ENCODE measurements at places on chromosomes 2 and 18.

GRCh38 chr18:5237083-5237722, 40.1 kb upstream of the AKAIN1 start:
- no peak for DNase-seq

DNA sequence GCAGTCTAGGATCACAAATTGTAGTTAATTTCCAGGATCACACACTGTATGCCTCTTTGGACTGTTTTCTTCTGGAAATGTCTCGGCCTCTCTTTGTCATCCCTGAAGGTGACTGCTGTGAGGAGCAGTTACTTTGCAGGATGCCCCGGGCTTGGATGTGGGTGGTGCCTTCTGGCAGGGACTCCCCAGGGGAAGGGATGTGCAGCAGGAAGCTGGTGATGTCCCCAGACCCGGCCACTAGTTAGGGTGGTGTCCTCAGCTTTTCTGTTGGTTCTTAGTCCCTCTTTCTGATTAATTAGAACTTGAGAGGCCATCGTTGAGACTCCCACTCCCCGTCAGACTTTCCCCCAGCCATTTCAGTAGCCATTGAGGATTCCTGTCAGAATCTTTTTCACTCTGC, 286.6 kb upstream of the HDAC4 start:
- DNase-seq, result no peak

DNA sequence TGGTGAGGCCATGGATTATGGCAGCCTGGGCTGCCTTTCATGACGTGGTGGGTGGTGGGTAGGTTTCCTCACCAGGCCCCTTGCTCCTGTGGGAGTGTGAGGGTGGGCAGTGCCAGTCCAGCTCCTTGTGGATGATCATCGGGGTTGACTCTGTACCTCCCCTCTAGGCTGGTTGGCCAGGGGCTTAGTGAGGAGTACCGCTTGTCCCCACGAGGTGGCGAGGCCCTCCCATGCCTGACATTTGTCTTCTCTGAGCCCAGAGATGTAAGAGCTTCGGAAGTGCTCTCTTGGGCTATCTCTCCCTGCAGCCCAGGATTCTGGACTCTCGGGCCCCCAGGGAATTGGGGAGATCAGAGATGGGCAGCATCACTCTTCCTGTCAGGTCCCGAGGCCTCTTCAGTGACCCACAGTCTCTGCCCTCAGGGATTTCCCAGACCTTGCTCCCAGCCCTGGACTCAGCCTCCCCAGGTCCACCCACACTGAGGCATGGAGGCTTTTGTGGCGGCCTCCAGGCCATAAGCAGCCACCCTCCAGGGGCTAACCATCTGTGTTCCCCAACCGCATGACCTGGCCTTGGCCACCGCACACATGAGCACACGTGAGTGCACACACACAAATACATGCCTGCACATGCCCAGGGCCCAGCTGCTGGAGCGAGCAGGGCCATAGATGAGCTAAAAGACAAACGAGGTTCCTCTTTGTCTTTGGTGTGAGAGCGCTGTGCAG, 6.5 kb downstream of the SPR start:
- DNase-seq, result peak; percentile 60

- DNase-seq, result no peak
Measured at GRCh38 chr2:239735829-239736357, 289.2 kb downstream of the NDUFA10 start.

DNA sequence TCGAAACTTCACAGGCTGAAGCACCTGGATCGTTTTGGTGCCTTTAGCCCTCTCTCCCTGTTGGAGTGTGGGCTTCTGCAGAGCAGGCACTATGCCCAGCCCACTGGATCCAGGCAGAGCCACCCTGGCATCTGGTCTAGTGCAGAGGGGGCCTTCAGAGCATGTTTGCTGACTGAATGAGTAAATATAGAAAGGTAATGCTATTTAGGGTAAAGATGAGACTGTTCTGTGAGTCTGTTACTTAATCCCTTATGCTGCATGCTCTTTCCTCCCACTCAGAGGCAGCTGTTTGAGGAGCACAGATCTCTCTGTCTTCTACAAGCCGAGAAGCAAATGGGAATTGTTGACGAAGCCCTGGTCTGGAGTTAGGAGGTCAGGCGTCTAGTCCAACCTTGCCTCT, 130.2 kb downstream of the RGPD3 start:
- DNase-seq, result no peak

- peak; percentile 20 for DNase-seq
Measured at GRCh38 chr2:167196461-167197252, 308.4 kb downstream of the XIRP2 start.

GRCh38 chr2:175012516-175012915, 7.3 kb upstream of the CHN1 start:
- DNase-seq, result no peak

- peak; percentile 58 for DNase-seq
Measured at GRCh38 chr2:60794271-60794863, 38.3 kb downstream of the PAPOLG start.

DNA sequence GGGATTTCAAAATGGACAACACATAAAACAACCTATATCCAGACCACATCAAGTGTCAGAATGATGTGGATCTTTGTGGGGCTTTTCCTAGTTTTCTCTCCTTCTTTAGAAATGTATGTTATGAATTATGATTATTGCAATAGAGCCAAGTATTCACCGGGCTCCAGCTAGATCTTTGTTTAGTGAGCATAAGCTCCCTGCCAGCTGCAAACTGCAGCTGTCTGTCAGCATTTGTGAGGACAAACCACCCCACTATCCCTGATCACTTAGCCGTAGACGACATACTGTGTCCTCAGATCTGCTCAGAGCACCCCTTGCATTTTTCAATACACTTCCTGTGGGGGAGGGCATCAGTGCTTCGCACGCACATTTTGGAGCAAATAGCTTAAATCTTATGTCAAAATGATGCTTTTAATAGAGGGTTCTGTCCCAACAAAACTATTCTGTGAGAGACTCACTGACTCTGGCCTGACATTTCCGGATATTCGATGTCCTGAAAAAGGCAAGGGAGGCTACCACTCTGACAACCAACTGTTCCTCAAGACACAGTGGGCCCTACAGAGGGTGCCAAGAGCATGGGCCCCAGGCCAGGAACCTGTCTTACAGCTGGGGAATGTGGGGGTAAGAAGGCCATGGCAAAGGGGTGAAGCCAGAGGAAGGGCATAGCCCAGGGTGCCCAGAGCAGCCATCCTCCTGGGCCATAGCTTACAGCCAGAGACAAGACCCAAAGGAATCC, 346.0 kb downstream of the ARHGAP15 start:
- no peak for DNase-seq

DNA sequence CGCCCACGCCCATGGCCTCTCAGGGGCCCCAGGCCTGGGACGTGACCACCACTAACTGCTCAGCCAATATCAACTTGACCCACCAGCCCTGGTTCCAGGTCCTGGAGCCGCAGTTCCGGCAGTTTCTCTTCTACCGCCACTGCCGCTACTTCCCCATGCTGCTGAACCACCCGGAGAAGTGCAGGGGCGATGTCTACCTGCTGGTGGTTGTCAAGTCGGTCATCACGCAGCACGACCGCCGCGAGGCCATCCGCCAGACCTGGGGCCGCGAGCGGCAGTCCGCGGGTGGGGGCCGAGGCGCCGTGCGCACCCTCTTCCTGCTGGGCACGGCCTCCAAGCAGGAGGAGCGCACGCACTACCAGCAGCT, 2.4 kb downstream of the B3GNT7 start:
- no peak for DNase-seq

- no peak for DNase-seq
Measured at GRCh38 chr2:163734881-163735684, 725 bp downstream of the FIGN start.

- no peak for DNase-seq
Measured at GRCh38 chr2:108986916-108987510, 2.0 kb downstream of the EDAR start.

GRCh38 chr2:26807788-26808460, 22.1 kb downstream of the CENPA start:
- no peak for DNase-seq

DNA sequence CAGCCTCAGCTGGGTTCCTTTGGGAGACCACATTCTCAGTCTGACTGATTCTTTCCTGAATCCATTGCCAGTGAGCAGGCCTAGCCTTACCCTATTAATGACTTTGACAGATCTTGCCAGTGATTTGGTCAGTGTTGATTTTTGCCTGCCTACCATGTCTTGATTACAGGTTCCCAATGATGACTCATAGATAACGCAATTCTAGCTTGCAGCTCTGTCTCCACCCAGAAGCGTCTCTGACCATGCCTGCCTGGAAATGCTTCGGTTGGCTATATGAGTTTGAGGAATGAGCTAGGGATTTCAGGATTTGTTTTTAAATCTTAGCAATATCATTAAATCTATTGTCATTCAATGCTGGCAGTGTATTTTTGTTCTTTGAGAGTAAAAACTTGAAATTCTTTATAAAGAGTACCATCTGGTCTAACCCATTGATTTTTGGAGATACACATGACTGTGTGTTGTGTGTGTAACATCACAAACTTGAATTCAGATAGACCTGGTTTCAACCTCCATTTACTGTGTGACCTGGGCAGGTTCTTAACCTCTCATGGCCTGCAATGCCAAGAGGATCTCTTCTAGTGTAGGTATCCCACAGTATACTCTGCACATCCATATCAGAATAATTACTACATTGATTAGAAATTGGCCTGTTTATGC, 57.0 kb downstream of the CCDC150 start:
- no peak for DNase-seq

DNA sequence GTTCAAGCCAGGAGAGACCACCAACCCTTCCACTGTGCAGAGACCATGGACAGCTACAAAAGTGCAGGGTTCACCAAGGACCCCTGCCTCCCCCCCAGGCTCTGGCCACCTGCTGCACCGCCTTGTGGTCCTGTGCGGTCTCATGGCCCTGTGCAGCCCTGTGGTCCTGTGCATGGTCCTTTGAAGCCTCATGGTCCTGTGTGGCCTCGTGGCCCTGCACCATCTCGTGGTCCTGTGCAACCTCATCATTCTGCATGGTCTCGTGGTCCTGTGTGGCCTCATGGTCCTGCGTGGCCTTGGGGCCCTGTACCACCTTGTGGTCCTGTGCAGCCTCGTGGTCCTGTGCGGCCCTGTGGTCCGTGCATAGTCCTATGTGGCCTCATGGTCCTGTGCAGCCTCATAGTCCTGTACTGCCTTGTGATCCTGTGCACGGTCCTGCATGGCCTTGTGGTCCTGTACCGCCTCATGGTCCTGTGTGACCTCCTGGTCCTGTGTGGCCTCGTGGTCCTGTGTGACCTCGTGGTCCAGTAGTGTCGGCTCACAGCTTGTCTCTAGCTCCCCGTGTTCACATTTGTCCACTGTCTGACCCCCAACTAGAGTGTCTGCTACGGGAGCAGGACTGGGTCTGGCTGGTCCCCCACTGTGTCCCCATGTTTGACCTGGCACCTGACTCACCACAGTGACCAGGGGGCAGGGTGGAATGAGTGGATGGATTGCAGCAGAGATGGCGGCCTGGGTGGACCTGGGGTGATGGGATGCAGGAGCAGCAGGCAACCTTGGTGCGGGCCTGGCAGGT, 20.0 kb upstream of the OTOS start:
- no peak for DNase-seq

GRCh38 chr2:101745711-101746694, 48.5 kb downstream of the MAP4K4 start:
- no peak for DNase-seq

DNA sequence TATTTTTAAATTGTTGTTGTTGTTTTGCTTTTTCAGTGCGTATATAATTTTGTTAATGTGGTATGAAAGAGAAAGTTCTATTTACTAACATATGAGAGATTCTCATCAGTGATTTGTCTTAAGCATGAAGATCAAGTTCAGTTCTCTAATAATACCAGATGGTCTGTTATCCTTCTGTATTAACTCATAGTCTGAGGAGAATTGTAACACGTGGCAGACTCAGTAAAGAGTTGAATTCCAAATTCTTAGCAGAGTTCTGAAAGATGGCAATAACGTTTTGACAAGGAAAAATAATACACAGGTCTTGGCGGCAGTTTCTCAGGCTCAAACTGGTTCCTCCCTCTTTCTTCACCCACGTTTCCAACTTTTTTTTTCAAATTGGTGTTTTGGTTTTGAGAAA, 17.2 kb upstream of the COL3A1 start:
- no peak for DNase-seq

DNA sequence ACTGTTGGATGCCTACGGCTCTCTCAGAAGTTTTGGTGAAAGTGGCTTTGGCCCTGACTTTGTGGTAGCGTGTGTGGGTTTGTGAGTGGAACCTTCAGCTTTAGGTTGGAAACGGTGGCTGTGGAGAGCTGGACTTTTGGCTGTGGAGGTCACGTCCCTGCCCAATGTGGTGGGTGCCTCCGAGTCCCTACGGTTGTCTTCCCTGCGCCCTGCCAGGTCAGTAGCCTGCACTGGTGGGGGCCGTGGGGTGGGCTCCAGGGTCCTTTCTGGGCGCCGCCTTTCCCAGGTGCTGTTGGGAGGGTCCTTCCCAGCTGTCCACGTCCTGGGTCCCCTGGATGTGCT, 11.1 kb downstream of the COLEC11 start:
- no peak for DNase-seq
